Stimulated activated CD4-positive, alpha-beta T cell treated with anti-CD3 and anti-CD28 coated beads, Interleukin-12 subunit alpha, Interleukin-12 subunit beta, amount 100 ng/mL, for 4 hours (primary cell): ENCODE measurements at places on chromosomes 6 and 20.

DNA sequence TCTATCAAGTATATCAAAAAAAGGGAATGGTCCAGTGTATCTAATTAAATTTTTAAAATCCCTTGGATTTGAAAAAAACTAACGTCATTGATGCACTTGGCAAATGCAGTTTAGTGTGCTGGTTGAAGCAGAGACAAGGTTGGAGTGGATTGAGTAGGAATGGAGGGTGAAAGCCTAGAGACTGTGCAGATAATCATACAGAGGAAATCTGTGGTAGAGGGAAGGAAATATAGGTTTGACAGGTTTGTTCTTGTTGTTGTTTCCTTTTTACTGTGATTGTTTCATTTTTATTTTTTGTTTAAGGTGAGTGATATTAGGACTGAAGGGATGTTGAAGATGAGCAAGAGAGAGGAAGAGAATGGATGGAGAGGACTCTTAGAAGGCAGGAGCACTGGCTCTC is 29.0 kb upstream of the L3MBTL3 start:
- no peak for DNase-seq

GRCh38 chr6:79463621-79464050 is 73.6 kb downstream of the LCA5 start:
- DNase-seq = no peak

- no peak for DNase-seq
These were observed 66.1 kb downstream of the EFCAB8 start for GRCh38 chr20:32924781-32925180.

DNA sequence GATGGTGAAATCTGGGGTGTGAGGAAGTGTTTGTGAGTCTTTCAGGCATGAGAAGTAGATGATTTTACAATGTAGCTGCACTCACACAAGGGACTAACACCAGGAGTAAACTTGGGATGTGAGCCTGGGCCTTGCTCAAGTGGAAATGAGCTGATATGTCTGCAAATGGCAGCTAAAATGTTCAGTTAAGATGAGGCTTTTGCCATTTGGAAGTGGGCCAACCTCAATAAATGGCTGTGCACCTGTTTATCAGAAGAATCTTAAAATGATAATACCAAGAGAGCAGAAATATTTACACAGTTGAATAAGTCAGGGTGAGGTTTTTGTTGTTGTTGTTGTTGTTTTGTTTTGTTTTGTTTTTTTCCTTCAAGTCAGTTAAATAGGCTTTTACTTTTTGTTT is 25.7 kb upstream of the KLHL31 start:
- no peak for DNase-seq

- no peak for DNase-seq
These were observed 23.9 kb upstream of the PRSS35 start for GRCh38 chr6:83488448-83488847.

- peak; percentile 60 for DNase-seq
These were observed 46.2 kb downstream of the SLC22A23 start for GRCh38 chr6:3410385-3411360.
